ENCODE measurements at places on chromosomes 1 and 21. TPM values are rescaled to one million over a fixed set of nuclear protein-coding genes. Genes with fewer than 3 reads are reported as not detected.
A peak's percentile ranks its signal among the peaks of the same experiment; 100 is the strongest.

DNA sequence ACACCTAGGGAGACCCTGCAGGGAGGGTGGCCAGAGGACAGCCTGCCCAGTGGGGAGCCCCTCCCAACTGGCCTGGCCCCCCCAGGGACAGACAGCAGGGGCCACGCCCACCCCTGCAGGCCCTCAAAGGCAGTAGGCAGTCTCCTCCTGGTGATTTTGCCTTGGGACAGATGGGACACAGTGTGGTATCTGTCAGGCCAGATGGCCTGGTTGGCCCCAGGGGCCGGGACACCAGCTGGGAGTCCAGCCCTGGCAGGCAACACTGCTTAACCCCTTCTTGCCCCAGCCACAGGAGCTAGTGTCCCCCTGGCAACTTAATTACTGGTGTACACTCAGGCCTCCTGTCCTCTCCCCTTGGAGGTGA is 17.8 kb downstream of the IFFO2 start:
- no peak for DNase-seq

DNA sequence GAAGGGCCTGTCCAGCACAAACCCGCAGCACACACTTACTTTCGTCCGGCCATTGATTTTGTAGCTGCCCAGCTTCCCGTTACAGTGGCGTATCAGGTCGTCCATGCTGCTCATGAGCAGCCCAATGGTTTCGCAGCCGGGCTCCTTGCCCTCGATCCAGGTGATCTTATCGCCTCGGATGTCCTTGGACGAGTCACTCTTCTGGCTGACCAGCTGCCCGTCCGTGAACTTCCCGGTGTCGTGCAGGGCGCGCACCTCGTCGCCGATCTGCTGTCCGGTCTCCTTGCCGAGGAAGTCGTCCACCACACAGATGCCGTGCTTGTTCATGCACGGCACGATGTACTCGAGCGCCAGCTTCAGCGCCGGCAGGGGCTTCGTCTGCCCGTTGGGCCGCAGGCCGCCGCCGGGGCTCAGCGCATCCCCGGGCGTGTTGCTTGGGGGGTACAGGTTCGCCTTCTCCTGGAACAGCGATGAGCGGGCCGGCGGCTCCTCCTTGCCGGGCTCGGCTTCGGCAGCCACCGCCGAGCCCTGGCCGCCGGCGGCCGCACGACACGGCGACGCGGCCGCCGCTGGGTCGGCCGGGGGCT is 1.0 kb downstream of the EGLN1 start:
- no peak for DNase-seq

- no peak for DNase-seq
These were observed 221.2 kb downstream of the FMN2 start for GRCh38 chr1:240312872-240313271.

GRCh38 chr1:223878598-223879325 is 33.0 kb upstream of the TP53BP2 start:
- DNase-seq: no peak

The PLA2G2D gene
- not detected for polyA plus RNA-seq

- peak; percentile 29 for DNase-seq
These were observed 93.5 kb downstream of the LRIG2 start for GRCh38 chr1:113166473-113166872.

The MARK1 gene
- polyA plus RNA-seq: 8.9 TPM

- no peak for DNase-seq
These were observed 17.9 kb upstream of the ATP6V1G3 start for GRCh38 chr1:198558402-198558801.

DNA sequence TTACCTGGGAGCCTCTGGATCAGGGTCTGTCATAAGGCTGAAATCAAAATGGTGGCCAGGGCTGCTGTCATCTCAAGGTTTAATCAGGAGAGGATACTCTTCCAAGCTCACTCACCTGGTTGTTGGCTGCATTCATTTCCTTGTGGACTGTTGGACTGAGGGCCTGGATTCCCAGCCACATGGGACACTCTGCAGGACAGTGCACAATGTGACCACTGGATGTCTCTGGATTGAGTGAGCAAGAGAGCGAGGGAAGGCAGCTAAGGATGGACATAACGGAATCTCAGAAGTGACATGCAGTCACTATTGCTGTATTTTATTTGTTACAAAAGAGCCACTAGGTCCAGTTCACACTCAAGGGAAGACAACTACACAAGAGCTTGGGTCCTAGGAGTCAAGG is 229.1 kb downstream of the S1PR1 start:
- no peak for DNase-seq

The DNAI4 gene
- polyA plus RNA-seq: 15.7 TPM

GRCh38 chr1:14929547-14930246 is 223.8 kb upstream of the TMEM51 start:
- no peak for DNase-seq

DNA sequence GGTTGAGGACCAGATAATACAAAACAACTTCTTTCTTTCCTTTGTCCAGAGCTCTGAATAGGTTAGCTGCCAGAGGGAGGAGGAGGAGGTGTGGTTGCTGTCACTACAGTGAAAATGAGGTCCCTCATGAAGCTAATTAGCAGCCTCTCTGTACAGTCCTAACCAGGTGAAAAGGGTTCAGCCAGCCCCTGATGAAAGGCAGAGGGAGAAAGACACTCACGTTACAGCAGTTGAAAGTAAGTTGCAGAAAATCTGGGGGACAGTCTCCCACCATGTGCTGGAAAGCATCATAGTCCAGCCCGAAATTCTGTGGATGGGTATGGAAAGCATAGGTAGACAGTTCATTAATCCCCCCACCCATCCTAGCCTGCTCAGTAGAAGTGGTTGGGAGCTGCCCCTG is 6.2 kb upstream of the MUTYH start:
- no peak for DNase-seq

The RPL22 gene
- 680 TPM for polyA plus RNA-seq

DNA sequence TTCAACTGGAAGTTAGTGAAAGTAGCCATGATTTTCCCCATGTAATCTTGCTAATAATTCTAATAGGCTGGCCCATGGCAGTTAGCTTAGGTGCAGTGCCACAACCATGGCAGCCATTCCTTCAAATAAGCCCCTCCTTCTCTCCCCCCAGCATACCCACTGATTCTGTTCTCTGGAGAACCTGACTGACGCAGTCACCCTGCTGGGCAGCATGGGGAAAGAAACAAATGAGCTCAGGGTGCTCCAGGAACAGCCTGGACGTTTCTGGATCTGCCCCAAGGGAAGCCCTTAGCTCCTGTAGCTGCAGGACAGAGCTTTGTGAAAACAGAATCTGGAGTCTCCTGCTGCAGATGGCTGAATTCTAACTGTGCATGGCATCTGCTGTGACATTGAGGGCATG is 22.5 kb downstream of the SNAP47 start:
- no peak for DNase-seq

Measured in right renal pelvis (tissue), 4 donors.